Uterine smooth muscle cell (primary cell): ENCODE measurements at places on chromosomes 13 and 19. TPM values are rescaled to one million over a fixed set of nuclear protein-coding genes. Genes with fewer than 3 reads are reported as not detected.

Gene ZNF850
- total RNA-seq = 2.9 and 3.1 TPM in 2 replicates

Gene ARHGAP33
- total RNA-seq = 6.2 and 11.7 TPM in 2 replicates

Gene CD37
- total RNA-seq = 0.12 TPM in 1 of 2 replicates, not detected in the other

Gene BST2
- total RNA-seq = 0.77 and 2.1 TPM in 2 replicates

Gene EFNA2
- total RNA-seq = not detected in 2 replicates

Gene IFNL1
- not detected in 2 replicates for total RNA-seq

Gene ATXN8OS
- total RNA-seq = not detected in 2 replicates

Gene PSG1
- total RNA-seq = 0.22 and 0.62 TPM in 2 replicates

Gene IL4I1
- 1.2 and 1.3 TPM in 2 replicates for total RNA-seq

Gene FOXA3
- not detected in 2 replicates for total RNA-seq

Gene ZNF610
- total RNA-seq = 1.00 and 2.7 TPM in 2 replicates

Gene FXYD3
- not detected in 2 replicates for total RNA-seq

Gene CHST8
- not detected in 2 replicates for total RNA-seq

Gene TEX101
- not detected in 2 replicates for total RNA-seq

Gene SIGLEC9
- 0.44 TPM in 1 of 2 replicates, not detected in the other for total RNA-seq

Gene ADAMTS10
- total RNA-seq = 5.2 and 14.6 TPM in 2 replicates

Gene TBXA2R
- 1.4 and 1.6 TPM in 2 replicates for total RNA-seq

Gene HIPK4
- 0.33 TPM in 1 of 2 replicates, not detected in the other for total RNA-seq

Gene NCAN
- under 0.01 TPM in 1 of 2 replicates, not detected in the other for total RNA-seq

Gene TEX29
- not detected in 2 replicates for total RNA-seq

Gene CEACAM8
- total RNA-seq = not detected in 2 replicates

Gene PRRG2
- 0.33 and 0.75 TPM in 2 replicates for total RNA-seq

Gene SPPL2B
- total RNA-seq = 38.5 and 39.9 TPM in 2 replicates

Gene GJB6
- total RNA-seq = not detected in 2 replicates

Gene HNRNPL
- total RNA-seq = 279 and 457 TPM in 2 replicates

Gene KLK15
- total RNA-seq = not detected in 2 replicates

Gene COPE
- 260 and 280 TPM in 2 replicates for total RNA-seq

Gene ZNF43
- 4.7 and 6.0 TPM in 2 replicates for total RNA-seq

Gene ZNF835
- total RNA-seq = 0.44 and 2.6 TPM in 2 replicates

Gene RNF17
- total RNA-seq = 0.12 TPM in 1 of 2 replicates, not detected in the other

Gene SYNE4
- 0.25 TPM in 1 of 2 replicates, not detected in the other for total RNA-seq

Gene SPACA4
- not detected in 2 replicates for total RNA-seq

Gene NANOS3
- not detected in 2 replicates for total RNA-seq

Gene TGFBR3L
- total RNA-seq = 0.89 and 1.00 TPM in 2 replicates

Gene BORA
- 6.9 and 16.9 TPM in 2 replicates for total RNA-seq

Gene ARHGEF1
- 37.4 and 51.1 TPM in 2 replicates for total RNA-seq
